Esophagus squamous epithelium (tissue), 5 donors: ENCODE measurements at places on chromosomes 3 and 15.

GRCh38 chr3:67819447-67819846 is 165.0 kb upstream of the SUCLG2 start:
- no peak for DNase-seq

GRCh38 chr15:73631915-73632669 is 1.1 kb downstream of the NPTN start:
- no peak for DNase-seq

GRCh38 chr3:45943207-45943846 is at the start of gene CXCR6:
CXCR6 (plus strand) TSS chr3:45943464; CDS start chr3:45946482, 3,018 bp downstream.
- DNase-seq: no peak

DNA sequence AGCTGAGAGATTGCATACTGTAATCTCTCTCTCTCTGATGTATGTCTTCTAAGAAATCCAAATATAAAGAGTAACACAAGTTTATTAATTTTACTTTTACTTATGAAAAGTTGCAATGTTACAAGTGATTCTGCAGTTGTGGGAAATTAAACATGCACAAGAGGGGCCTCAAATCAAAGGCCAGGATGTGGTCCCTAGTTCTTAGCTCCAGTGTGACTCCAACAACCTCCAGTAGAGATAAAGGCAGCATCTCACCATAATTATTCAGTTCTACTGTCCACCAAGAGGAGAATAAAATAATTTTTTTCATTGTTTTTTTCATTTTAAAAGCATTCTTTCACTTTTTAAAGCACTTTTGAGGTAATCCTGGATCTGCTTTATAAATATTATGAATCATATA is 223.3 kb downstream of the RAP2B start:
- DNase-seq: no peak

DNA sequence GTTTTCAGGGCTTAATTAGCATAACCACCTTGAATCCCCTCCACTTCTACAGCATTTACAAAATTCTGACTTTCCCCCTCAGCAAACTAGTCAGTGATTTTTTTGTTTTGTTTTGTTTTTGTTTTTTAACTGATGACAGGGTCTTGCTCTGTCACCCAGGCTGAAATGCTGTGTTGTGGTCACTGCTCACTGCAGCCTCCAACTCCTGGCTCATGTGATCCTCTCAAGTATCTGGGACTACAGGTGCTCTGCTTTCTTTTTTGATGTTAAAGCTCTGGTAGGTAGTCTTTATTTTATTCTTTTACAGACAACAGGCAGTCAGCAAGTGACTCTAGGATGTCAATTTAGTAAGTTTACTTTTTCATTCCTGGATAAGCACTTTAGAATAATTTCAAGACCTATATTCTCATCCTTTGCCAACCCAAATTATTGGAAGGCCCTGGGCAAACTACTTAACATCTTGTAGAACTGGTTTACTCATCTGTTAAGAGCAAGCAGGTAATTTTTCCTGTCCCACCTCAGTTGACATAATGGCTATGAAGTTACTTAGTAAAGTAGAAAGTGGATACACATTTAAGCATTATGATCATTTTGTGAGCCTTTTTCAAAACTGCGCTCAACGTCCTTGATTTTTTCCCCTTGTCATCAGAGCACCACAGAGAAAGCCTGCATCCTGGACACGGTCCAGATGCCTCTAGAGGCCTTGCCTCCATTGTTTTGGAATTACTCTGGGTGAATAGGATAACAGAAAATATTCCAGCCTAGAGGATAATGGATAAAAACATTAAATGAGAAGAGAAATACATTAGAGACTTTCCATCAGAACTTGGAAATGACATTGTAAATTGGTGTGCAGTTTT is 69.9 kb upstream of the NDUFB4 start:
- DNase-seq: no peak

GRCh38 chr3:131228522-131228921 is 153.1 kb upstream of the NUDT16 start:
- no peak for DNase-seq

DNA sequence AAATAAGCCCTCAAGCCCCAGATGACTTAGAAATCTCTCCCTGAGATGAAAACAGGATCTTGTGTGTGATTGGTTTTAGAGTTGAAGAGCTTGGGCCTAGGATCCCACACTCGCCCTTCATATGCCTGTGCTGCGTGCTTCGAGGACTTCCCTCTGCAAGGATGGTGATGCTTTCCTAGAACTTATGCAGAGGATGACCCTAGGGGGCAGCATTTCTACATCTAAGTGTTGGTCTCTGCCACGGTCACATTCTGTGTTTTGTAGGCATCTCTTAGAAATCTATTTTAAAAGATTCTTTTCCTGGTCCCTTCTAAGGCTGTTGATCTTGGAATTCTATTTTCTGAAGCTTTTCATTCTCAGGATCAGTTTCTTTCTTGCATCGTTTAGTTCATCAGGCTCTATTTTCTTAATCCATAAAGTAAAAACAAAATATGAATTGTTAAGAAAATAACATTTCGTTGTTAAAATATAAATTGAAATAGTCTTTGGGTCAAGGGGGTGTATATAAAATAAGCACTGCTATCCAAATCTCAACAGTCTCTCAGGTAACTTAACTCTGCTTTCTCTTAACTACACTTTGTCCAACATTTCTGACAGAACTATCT is 45.7 kb downstream of the WDR76 start:
- DNase-seq: no peak

DNA sequence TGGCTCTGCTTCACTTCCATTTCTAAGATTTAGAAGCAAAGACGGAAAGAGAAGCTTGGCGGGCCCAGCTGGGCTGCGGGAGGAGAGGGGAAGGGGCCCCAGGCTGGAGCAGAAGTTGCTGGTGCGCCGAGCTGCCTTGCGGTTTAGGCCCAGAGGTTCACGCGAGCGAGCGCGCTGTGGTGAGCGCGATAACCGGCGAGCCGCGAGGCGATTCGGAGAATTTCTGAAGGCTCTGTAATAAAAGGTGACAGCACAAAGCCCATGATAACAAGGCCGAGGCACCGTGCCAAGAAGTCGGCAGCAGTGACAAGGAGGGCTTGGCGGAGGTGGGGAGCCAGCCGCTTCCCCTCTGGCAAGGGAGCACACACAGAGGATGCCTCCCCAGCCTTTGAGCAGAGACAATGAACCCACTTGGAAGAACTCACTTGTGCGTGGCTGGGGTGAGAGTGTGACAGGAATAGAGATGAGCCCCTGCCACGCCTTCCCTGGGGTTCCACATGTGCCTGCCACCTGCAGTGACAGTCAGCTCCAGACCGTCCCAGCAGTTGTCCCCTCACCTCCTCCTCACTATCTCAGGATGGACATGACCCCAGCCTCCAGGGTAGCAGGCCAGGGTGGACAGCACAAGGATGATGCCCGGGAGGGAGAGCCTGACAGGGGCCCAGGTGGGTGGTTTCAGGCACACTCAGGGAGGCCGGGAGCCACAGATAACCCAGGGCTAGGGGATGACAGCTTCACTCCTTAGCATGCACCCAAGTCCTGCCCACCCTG is 315.2 kb downstream of the UACA start:
- no peak for DNase-seq

GRCh38 chr15:87944691-87945090 is 311.8 kb downstream of the NTRK3 start:
- no peak for DNase-seq

- DNase-seq: no peak
These were observed 29.7 kb downstream of the ZBBX start for GRCh38 chr3:167350245-167350862.

DNA sequence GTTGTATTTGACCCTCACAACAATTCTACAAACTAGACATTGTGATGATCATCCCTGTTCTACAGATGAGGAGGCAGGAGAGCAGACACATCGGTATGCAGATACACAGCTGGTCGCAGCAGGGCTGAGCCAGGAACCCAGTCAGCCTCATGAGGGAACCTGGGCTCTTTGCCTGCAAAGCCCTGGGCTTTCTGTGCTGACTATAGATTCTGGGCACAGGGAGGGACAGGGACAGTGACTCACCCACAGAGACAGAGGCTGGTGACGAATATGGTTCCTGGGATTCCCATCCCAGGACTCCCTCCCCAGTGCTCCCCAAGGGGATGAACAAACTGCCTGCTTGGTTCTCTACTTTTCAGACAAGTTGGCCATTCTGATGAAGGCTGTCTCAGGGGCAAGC is 3.8 kb upstream of the CAMP start:
- no peak for DNase-seq

DNA sequence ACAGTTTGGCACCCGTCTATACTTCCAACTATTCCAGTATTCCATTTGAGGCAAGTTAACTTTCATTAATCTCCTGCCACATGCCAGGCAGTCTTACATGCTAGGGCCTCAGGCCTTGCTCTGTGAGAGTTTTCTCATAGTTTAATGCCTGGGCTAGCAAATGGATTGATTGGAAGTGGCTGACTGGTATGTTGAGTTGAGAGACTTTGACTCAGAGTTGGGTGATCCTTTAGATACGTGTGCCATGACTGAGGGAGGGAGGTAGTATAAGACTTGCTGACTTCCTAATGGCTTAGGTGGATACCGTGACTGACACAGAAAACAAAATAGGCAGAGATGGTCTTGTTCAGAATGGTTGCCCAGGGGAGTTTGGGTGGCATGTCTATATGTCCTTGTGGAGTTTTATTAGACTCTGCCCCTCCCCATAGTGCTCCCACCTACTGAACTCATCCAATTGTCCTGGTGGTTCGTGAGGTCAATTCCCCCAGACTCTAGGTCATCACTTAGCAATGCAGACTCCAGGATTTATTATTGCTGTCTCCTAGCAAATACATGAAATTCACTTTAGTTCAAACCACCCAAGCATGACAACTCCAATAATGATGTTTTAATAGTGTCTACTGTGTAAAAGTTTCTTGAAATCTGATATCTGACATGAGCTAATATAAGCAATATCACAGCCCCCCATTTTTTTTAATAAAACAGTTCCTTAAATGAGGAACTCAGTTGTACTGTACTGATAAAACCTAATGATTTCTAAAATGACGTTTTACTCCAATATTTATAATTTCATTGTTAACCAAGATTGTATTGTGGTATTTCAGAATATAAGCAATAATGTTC is 413.9 kb upstream of the MDFIC2 start:
- no peak for DNase-seq
